GOT3 (cell line): ENCODE measurements at places on chromosomes 5 and 9.

GRCh38 chr5:163402007-163402406 lies 35.4 kb upstream of the CCNG1 start:
- DNase-seq, result no peak

DNA sequence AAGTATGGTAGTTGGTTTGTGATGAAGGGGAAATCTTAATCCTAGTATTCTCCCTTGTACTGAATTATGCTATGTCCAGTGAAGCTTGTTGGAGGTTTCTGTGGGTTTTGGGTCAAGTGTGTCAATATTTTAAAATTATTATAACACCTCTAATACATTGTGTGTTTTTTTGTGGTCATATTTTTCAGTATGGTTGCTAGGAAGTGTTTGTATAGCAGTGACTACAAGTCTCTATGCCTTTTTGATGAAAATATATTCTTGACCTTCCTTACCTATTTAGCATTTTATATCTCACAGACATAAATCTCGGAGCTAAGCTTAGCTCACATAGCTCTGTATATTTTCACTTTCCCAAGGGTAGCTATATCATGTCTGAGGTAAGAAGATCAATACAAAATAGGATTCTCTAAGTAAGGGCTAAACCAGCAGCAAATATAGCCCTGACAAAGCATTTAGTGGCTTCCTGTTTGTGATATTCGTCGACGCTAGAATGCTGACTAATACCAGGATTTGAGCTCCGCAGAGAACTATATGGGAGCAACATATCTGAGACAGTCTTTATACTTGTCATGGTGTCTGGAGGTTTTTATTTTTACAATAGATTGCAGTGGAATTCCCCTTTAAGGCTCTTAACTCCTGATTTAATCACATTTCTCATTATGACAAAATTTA lies 82.3 kb downstream of the MACIR start:
- no peak for DNase-seq

GRCh38 chr9:110521206-110521605 lies 58.3 kb downstream of the SVEP1 start:
- no peak for DNase-seq

- no peak for DNase-seq
Observed at GRCh38 chr9:75487856-75488718, 399.8 kb downstream of the OSTF1 start.

DNA sequence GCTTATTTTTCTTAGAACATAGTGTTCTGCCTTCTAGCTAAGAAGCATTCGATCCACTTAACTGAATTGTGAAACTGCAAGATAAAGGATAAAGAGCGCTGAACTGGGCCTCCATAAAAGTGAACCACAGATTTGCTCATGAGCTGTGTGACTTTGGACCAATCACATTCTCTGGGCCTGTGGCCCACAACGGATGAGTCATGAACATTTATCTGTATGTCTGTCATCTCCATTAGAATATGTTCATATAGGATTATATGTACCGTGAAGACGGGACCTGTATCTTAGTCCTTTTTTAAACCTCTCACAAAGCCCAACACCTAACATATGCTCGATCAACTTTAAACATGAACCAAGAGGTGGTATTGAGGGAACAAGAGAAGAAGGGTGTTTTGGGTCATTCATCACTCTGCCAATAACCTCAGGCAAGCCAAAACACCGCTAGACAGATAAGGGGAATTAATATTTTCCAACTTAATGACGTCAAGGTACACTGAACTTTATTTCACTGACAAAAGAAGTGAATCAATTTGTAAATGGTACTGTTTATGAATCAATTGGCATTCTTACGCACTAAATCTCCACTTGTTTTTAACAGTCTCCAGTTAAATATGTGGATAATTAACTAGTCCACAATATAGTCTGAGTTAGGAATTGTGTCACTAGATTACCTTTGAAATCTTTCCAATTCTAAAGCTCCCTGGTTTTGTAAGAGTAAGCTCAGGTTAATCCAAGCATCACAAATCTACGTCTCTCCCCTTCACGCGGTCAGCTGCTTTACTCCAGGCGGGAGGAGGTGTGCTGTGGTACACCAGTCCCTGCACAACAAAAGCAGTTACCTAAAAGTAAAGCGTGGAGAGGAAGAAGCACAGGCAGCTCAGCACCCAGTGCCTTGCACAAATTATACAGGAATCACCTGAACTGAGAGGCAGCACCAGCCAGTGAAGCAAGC lies 1.6 kb downstream of the TMEM245 start:
- no peak for DNase-seq

- DNase-seq, result no peak
Observed at GRCh38 chr5:181053488-181054121, 13.5 kb downstream of the BTNL9 start.

GRCh38 chr5:52915176-52915875 lies 73.8 kb upstream of the ITGA2 start:
- peak; percentile 7 for DNase-seq

- no peak for DNase-seq
Observed at GRCh38 chr9:4833781-4834560, 41.2 kb downstream of the RCL1 start.

GRCh38 chr5:171453056-171453725 lies 33.7 kb downstream of the FGF18 start:
- no peak for DNase-seq

- DNase-seq, result peak; percentile 10
Observed at GRCh38 chr5:159855476-159856191, 60.6 kb upstream of the ADRA1B start.

DNA sequence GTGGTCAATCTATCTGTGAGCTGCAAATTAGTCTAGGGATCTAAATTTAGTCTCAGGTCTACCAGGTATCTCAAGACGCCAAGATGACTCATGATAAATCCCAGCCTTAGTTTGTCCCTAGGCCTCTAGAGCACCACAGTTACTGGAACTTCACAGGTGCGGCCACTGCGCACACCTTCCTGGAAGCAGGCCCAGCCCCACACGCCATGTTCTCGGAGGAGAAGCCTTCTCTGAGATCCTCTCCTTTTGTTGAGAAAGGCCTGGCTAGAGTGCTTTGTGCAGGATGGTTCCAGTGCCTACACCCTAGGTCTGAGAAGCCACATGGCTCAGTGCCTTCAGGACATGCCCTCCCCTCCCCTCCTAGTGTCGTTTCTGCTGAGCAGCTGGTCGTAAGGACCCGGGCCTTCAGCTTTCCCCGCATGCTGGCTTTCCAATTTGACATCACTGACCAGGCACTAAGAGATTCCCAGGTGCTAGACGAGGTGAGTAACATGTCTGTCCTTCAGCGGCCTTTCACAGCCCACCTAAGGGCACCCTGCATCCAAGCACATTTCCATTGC lies 51.9 kb downstream of the IPPK start:
- DNase-seq, result no peak

GRCh38 chr5:135944967-135945560 lies 9.7 kb downstream of the LECT2 start:
- no peak for DNase-seq

- DNase-seq, result no peak
Observed at GRCh38 chr9:128057724-128058409, 9.3 kb downstream of the NAIF1 start.

DNA sequence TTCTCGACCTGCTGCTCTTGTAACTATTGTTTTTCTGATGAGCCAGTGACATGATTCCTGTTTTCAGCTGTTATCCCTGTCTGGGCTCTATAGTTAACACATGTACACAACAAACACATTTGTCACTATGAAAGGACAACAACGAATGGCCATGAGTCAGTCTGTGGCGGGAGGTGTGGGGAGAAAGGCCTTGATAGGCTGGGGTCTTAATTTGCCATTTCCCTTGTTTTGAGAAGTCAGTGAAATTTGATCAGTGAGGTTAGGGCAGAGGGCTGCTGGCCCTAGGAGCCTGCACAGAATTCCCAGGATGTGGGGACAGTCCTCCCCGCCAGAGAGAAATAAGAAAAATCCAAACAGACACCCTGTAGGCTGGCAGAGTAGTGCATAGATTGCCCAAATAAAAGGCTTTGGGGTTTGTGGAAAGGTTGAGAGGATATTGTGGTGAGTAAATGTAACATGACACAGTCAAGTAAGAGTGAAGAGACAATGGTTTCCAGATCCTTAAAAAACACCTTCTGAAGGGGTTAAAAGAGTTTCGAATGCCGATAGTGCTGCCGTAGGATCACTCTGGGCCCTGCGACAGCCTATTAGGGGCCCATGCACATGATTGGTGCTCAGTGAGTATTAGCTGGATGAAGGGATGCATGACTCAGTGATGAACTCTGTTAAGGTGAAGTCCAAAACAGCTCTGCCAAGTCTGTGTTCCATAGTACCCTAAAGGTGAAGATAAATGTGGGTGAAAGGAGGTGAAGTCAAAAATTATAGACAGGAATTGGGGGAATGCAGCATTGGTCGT lies 110.9 kb upstream of the PRRC1 start:
- DNase-seq, result no peak

GRCh38 chr9:91795598-91796241 lies 154.3 kb downstream of the ROR2 start:
- DNase-seq, result no peak

GRCh38 chr5:172854971-172855370 lies 20.9 kb downstream of the ERGIC1 start:
- DNase-seq, result no peak

GRCh38 chr9:1443450-1443849 lies 393.3 kb downstream of the DMRT2 start:
- DNase-seq, result no peak

DNA sequence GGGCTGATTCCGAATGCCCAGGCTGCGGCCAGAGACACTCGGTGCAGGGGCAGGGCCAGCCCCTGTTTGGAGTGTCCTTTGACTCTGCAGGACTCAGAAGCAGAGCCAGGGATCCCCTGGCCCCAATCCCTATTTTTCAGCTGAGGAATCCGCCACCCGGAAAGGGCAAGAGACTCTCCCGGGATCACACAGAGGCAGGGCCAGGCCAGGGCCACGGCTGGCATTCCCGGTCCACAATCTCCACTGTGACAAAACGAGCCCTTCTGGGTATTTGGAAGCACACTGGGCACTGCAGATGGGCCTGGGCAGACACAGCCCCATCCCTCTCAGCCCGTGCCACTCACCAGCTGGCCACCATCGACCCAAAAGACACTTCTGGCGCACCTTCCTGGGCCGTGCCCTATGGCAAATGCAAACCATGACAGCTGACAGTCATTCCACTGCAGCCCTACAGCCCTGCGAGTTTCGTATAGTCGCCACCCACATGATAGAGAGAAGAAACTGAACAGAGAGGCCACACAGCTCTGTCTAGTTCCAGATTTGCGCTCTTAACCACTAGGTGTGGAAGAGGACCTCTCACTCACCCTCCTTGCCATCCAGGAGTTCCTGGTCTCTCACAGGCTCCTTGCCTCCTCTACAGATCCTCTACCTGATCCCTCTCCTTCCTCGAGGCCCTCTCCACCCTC lies 13.3 kb downstream of the NR5A1 start:
- no peak for DNase-seq

- peak; percentile 6 for DNase-seq
Observed at GRCh38 chr5:67268231-67269021, 71.8 kb upstream of the CD180 start.

DNA sequence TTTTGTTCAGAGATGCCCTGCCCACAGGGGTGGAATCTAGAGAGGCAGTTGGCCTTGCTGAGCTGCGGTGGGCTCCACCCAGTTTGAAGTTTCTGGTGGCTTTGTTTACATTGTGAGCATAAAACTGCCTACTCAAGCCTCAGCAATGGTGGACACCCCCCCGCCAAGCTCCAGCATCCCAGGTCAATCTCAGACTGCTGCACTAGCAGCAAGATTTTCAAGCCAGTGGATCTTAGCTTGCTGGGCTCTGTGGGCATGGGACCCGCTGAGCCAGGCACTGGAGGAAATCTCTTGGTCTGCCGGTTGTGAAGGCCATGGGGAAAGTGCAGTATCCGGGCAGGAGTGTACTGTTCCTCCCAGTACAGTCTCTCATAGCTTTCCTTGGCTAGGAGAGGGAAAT lies 55.5 kb downstream of the MINAR2 start:
- no peak for DNase-seq

DNA sequence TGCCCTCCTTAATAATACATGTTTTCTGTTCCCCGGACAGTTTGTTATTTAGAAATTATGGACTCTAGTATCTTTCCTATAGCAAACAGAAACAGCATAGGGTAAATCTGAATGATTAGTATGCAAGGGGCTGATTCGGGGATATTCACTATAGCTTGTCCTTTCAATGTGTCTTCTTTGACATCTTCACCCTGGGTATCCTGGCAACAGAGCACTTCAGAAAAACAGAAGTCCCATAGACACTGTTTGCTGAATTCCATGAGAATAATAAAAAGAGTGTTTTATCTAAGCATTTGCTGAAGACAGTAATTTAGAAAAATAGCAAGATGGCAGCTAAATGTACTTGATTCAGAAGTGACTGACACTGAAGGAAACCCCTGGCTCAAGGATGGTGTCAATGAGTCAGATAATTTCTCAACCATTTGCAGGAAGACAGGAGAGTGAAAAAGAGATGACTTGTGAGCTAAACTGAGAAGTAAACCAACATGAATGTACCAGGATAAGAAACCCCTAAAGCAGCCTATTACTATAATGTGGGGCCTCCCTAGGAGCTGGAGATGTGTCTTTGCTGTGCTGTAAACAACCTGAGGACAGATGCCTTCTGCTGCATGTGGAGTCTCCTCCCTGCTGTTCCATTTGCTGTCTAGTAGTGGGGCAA lies 246.2 kb downstream of the MAN2A1 start:
- no peak for DNase-seq

DNA sequence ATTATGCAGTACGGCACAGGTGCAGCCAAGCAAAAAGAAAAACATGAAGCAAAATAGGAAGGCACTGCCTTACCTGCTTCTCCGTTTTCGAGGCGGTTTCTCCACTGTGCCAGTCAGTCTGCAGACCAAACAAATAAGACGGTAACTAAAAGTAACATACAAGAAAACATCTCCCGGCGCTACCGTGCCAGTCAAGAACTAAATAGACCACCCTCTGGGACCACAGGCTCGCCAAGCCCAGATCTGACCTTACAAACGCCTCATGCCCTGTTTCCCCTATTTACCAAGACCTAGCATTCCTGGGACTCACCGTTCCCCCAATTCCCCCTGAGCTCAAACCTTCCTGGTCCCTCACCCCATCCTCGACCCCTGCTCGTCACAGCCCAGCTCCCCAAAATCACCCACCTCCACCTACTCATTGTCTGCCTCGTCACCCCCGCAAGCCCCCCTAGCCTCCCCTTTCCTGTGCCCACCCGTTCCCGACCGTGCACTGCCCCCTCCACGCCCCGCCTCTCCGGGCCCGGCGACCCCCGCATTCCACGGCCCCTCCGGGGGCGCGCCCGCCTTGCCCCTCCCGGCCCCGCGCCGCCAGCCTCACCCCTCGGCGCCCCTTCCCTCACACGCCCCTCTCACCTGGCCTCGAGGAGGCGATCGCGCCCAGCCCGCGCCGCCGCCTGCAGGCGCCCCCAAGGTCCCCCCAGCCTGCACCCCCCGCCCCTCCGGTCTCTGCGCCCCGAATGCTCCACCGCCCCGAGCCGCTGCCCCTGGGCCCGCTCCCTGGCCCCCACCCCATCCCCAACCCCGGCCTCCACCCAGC lies 560 bp downstream of the SCAI start:
- no peak for DNase-seq

DNA sequence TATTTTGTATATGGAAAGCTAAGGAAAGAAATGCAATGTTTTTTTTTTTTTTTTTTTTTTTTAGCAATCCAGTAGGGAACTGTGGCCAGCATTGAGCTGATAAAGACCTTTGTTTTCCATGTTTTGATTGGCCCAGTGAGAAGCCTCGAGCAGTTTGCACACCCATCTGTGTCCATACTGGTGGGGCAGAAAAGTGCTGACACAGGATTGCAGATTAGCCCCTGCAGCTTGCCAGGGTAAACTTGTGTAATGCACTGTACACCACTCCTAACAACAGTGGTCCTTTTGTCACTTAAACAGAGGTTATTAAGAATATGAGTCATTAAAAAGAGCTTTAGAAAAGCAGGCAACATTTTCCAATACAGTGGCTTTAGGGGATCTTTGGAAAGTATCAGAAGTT lies 132.8 kb upstream of the CDKN2B start:
- DNase-seq, result no peak
